Stimulated activated naive CD8-positive, alpha-beta T cell treated with anti-CD3 and anti-CD28 coated beads, Interleukin-15, Interleukin-2, amounts not matched to agents 100 U/mL and 50 U/mL, for 24 hours (primary cell): ENCODE measurements at places on chromosomes 11 and 22.

DNA sequence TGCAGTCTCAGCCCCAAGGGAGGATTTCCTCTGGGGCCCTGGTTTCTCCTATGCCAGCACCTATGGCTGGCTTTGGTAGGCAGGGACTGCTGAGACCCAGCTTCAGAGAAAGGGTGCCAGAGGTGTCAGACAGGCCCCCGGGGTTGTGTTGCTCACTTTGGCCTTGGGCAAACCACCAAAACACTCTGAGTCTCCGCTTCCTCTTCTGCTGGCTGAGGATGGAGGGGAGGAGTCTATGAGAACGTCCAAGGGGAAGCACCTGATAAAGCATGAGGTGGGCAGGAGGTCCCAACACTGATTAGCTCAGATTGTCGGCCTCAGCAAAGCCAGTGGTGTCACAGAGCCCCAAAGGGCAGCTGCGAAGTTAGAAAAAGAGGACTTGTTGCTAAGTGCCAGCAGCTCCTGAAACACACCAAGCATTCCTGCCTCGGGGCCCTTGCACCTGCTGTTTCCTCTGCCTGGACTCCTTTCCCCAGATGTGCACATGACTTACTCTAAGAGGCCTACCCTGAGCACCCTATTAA lies 10.5 kb downstream of the SMTNL1 start:
- DNase-seq = peak; percentile 32

- no peak for DNase-seq
These were observed 22.8 kb upstream of the GCAT start for GRCh38 chr22:37784829-37785495.

DNA sequence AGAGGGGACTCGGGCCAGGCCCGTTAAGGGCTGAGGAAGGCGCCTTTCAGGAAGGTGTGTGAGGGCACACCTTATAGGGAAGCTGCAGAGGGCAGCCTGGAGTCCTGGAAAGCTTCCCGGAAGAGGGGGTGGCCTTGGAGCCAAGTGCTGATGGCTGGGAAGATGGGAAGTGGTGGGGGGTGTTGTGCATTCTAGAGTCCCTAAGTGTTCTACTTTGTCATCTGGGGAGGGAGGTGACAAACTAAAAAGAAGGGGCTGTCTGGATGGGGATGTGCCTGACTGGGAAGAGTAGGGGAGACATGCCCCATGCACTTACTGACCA lies 6.8 kb downstream of the ZDHHC8 start:
- no peak for DNase-seq

DNA sequence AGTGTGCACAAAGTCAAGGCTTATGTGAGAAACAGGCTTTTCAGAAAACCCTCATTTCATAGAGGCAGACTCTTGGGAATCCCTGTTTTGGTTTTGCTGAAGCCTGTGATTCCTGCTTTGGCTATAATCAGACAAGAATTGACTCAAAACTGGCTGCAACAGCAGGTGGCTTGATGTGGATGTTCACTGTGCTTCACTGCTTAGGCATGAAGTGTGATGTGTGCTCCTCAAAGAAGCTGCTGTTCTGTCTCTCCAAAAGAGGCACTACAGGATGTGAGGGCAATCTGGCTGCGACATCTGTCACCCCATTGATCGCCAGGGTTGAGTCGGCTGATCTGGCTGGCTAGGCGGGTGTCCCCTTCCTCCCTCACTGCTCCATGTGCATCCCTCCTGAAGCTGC lies 103.5 kb downstream of the C11orf58 start:
- no peak for DNase-seq

- DNase-seq = no peak
These were observed 27.8 kb upstream of the FADD start for GRCh38 chr11:70175236-70175698.

GRCh38 chr11:73288873-73289707 lies 17.0 kb downstream of the P2RY6 start:
- DNase-seq = peak; percentile 72
